ENCODE measurements at places on chromosomes 7 and 10. TPM values are rescaled to one million over a fixed set of nuclear protein-coding genes. Genes with fewer than 3 reads are reported as not detected.

The FOXP2 gene
- 1.6 TPM for total RNA-seq

The PNLIPRP2 gene
- not detected for total RNA-seq

The GIMAP1 gene
- not detected for total RNA-seq

The SLC26A3 gene
- total RNA-seq, result not detected

The ADAM22 gene
- 3.2 TPM for total RNA-seq

The THAP5 gene
- 18.3 TPM for total RNA-seq

All from Calu3 (cell line).